ENCODE measurements at places on chromosomes 12 and 14.

- no peak for DNase-seq
Observed at GRCh38 chr14:64721899-64722298, 17.7 kb downstream of the PLEKHG3 start.

- DNase-seq = no peak
Observed at GRCh38 chr12:109589240-109589590, 15.6 kb downstream of the MVK start.

DNA sequence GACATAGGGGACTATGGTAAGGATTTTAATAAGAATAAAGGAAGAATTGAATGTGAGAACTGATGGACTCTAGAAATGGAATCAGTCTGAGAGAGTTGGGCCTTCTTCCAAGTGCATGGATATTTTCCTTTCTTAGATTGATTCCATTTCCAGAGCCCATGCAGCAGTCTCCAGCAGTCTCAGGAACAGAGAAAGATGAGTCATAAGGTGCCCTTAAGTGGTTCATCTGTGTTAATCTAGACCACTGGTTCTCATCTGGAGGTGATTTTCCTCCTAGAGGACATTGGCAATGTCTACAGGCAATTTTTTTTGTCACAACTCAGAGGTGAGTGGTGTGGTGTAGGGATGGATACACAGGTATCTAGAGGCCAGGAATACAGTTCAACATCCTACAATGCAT lies 25.9 kb downstream of the TRIM9 start:
- DNase-seq = no peak

DNA sequence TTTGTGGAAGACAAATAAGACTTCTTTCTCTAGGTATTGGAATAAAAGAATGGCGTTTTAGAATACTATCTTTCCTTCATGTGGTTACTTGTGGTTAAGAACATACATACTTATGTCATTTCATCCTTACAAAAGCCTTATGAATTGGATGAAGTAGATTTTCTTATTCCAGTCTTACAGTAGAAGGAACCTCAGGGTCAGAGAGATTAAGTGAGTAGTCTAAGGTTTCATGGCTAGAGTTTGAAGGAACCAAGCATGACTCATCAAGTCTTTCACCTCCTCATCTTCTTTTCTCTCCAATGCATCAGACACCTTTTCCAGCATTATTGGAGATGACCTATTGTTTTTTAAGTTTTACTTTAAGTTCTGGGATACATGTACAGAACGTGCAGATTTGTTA lies 92.9 kb upstream of the NEDD1 start:
- no peak for DNase-seq

DNA sequence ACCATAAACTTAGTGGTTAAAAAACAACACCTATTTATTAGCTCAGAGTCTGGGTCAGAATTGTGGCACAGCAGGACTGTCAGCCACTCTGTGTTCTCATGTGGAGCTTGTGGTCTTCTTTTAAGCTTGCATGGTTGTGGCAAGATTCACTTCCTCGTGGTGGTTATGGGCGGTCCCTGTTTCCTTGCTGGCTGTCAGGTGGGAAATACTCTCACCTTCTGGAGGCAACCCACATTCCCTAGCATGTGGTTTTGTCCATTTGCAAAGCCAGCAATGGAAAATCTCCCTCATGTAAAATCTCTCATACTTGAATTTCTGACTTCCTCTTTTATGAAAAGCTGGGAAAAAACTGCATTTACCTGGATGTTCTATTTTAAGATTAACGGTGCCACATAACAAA lies 229.8 kb downstream of the ALX1 start:
- DNase-seq = no peak

GRCh38 chr14:61719344-61720293 lies 24.3 kb downstream of the HIF1A start:
- no peak for DNase-seq

GRCh38 chr14:88882236-88882635 lies 57.8 kb downstream of the TTC8 start:
- no peak for DNase-seq

All from activated CD8-positive, alpha-beta memory T cell treated with anti-CD3 and anti-CD28 coated beads for 24 hours (primary cell).